ENCODE measurements at places on chromosomes 11 and 22.

DNA sequence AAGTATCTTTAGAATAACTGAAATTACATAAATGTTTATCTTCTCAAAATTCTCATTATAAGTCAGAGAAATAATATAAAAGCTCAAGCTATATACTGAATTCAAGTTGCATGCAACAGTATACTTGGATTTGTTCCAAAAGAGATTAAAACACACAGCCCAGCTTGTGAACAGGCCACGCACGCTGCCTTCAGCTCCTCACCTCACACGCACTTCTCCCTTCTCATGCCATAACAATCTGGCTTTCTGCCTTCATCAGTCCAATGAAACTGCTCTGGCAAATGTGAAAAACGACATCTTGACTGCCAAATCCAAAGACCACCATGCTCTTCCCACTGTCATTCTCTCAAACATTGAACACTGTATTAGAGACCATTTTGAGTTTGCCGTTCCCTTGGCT, 22.1 kb downstream of the ATP6V1E1 start:
- DNase-seq = no peak

GRCh38 chr11:74570266-74571061, 21.9 kb upstream of the POLD3 start:
- DNase-seq = peak; percentile 20

DNA sequence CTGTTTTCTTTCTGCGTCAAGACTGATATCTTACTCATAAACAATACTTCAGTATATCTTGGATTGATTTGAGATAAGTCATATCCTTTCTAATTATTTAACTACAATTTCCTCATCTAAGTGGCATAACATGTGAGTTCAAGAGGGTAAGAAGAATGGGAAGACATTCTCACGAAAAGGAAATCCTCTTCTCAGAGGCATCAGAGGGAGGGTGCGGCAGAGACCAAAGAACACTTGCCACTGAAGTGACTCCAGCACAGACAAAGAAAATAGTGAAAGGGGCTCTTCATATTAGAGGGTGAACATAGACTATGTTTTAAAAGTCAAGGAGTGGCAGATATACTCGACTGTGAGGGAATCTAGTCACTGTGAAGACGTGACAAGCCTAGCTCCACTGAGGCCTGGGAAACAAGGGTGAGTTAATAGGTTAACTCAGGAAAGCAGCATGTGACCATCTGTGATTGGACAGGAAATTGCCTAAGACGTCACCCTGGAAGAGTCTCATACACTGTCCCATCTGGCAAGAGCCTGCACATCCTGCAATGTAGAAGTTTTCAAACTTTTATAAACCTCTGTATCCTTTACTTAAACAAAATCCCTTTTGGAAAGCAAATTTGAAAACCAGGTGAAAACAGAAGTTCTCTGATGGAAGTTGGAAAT, 1.9 kb upstream of the MMP1 start:
- DNase-seq = no peak

- no peak for DNase-seq
These were observed 31.1 kb upstream of the LYVE1 start for GRCh38 chr11:10599388-10600175.

GRCh38 chr11:926341-926916, 759 bp downstream of the AP2A2 start:
- DNase-seq = no peak

DNA sequence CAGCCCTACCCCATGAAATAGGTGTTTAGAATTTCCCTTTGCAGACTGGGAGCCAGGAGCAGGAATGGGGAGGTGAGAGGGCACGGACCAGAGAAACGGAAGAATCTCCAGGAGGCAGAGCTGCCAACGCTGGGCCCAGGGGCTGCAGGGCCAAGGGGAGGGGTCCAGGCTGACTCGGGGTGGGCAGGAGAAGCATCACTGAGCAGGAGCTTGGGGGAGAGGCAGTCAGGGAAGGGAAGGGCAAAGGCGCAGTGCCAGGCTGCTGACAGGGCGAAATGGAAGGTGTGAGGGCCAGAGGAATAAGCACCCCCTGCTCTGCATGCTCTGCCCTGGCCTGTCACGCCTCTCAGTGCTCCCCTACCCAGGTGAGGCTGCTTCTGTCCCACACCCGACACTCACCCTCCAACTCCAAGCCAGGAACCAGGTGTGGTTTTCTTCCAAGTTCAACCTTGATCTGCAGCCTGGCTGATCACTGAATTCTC, 14.5 kb downstream of the LRRC32 start:
- no peak for DNase-seq

All from activated CD8-positive, alpha-beta memory T cell treated with anti-CD3 and anti-CD28 coated beads, Interleukin-2, amount 50 U/mL, for 4 hours (primary cell).